ENCODE measurements at places on chromosomes 3 and 15.

DNA sequence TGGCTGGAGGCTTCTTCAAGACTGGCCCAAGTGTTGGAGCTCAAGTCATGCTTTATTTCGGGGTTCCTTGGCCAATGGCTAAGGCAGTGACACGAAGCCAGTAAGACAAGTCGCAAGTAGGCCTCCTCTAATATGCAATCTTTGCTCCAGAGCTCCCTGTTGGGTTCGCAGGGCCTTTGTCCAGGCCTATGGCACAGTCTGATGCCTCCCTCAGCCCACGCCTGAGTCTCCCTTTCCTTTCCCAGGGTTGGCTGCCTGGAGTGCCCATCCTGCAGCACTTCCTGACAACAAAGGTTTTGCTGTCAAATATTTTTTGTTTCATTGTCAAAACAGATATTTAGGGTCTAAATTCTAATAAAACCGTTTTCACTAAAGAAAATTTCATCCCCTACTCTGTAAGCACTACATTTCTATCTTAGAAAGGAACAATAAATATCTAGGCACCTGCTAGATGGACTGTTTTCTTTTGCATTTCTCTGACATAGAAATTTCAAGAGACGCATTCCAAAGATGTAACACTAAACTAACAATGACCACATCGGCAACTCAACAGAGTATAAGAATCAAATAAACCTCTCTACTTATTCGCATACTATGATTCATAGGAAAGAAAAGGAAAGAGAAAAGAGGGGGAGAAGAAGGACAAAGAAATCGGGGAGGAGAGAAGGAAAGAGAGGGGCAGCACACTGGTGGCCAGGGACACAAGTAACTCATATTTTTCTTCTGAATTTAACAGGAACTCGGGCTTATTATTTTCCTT is 393.1 kb upstream of the ATP11B start:
- DNase-seq: no peak

DNA sequence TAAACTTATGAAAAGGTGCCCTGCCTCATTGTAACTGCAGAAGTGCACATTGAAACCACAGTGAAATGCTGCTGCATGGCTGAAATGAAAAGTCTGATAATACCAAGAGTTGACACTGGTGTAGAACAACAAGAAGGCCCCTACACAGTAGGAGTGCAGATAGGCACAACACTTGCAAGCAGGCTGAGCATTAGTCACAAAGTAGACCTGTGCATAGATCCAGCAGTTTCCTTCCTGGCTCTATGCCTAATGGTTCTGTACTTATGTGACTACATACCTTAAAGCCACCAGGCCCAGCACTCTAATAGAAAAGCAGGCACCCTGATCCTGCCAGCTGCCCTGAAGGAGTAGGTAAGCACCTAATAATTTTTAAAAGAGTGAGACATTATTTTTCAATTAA is 41.8 kb downstream of the PRR23E start:
- DNase-seq: no peak

DNA sequence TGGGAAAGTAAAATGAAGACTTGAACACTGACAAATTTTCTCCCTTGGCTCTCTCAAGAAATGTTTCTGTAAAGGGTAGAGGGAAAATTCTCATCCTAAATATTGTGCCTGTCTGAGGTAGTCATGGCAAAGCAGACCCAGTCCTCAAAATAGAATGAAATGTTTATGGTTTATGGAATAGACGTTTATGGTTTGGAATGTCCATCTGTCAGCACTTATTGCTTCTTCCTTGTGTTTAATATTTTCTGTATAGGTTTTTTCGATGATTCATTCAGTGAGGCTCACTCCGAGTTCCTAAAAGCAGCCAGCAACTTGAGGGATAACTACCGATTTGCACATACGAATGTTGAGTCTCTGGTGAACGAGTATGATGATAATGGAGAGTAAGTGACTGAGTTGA is 13.9 kb downstream of the ELL3 start:
- DNase-seq: no peak

- no peak for DNase-seq
These were observed 31.7 kb downstream of the GPR149 start for GRCh38 chr3:154398084-154398967.

DNA sequence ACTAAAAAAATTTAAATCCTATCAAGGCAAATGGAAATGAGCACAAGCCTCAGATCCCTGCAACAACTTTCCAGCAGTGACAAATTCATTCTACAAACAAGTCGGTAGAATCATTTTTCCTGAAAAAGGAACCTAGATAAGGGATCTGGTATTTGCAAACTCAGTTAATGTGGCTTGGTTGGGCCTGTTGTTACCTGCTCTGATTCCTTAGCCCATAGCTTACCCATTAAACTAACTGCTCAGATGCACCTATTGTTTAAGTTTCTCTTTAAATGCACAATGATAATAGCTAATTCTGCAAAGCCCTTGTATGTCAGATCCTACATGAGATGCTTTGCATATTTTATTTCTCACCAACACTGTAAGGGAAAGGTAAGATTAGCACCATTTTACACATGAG is 377.4 kb upstream of the RGMA start:
- no peak for DNase-seq

GRCh38 chr15:96054621-96055020 is 275.9 kb upstream of the NR2F2 start:
- DNase-seq: no peak

DNA sequence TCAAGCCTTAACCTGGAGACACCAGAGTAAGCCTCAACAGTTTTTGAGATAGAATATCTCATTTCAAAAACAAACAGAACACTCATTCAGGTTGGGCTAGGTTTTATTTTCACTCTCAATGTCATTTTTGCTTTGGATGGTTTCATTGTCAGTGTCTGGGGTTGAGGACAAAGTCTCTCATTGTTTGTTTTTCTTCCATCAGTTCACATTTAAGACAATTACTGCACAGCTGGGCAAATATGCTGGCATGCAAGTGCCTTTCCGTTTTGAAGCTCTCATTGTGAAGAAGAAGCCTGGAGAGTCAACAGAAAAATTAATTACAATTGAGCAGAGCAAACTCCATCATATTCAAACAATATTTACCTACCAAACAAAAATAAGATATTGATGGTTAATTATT is 1050.0 kb downstream of the TBL1XR1 start:
- DNase-seq: no peak

DNA sequence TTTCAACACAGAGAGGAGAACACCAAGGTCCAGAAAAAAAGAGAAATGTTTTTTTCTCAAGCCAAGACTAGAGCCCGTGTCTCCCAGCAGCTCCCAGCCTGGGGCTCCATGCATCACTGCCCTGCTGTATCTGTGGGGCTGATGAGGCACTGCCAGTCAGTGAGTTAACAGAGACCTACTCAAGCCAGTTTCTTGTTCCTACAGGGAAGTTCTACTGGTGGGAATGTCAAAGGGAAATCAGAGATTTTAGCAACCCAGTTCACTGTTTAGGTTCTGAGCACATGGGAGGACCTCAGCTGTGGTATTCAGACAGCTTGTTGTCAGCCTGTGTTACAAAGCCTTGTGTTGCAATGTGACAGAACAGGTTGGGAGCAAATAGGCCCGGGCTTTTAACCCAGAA is 234.3 kb downstream of the TLE3 start:
- no peak for DNase-seq

DNA sequence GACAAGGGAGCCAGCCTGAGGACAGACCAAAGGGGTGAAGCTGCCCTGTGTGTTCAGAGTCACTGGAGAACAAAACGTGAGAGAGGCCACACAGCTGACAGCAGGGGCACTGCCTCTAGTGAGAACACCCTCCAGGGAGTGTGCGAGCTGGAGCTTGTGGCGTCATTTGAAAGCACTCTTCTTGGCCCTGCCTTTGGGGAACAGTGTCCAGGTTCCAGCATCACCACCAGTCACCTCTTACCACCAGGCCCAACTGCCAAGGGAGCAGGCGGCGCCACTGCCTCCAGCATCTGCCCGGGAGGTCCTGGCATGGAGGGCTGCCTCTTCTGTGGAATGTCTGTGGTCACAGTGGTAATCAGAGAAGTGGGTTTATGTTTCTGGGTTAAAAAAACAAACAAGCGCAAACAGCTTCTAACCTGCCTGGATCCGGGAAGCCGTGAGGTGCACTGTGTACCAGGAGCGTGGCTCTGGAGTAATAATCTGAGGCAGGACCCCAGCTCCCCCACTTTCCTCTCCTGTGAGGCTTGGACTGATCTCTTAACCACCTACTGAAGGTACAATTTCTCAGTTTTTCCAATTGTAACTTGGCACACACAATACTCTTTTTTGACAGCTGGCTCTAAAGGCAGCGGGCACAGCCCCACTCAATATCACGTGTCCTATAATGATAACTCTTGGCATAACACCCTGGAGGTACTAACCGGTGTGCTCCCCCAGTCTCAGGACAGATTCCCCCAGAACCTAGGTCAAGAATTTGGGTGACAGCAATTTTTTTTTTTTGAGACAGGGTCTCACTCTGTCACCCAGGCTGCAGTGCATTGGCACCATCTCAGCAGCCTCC is 32.2 kb upstream of the CDCP1 start:
- peak; percentile 83 for DNase-seq

GRCh38 chr15:44312108-44312507 is 23.6 kb downstream of the GOLM2 start:
- no peak for DNase-seq

GRCh38 chr3:196981657-196982056 is 13.0 kb upstream of the PIGZ start:
- DNase-seq: no peak

DNA sequence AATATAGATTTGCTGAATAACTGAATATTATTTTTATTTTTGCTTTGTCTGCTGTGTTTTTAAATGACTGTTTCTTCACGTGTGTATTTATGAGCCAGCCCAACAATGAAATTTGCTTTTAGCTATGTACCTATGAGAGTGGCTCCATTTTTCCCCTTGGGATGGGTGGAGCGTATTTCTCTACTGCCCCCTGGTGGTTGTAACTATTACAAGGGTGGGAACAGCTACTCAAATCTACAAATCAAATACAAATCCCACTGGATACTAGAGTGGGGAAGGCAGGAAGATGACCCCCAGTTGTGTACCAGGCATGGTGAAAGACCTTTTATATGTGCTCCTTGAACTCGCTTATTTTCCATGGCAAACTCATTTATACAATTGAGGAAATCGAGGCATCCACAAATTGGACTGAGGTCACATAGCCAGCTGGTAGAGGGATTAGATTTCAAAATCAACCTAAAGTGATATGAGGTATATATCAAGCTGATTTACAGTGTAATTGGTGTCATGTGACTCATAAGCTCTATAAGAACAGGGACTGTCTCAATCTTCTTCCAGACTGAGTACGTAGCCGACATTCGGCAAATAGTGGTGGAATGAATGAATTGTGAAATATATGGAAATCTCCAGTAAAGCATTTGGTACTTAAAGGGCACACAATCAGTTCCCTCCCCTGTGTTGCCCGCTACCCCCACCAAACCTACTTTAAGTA is 69.5 kb upstream of the VEPH1 start:
- peak; percentile 26 for DNase-seq

GRCh38 chr3:10142707-10143560 is 1.4 kb downstream of the VHL start:
- peak; percentile 21 for DNase-seq

DNA sequence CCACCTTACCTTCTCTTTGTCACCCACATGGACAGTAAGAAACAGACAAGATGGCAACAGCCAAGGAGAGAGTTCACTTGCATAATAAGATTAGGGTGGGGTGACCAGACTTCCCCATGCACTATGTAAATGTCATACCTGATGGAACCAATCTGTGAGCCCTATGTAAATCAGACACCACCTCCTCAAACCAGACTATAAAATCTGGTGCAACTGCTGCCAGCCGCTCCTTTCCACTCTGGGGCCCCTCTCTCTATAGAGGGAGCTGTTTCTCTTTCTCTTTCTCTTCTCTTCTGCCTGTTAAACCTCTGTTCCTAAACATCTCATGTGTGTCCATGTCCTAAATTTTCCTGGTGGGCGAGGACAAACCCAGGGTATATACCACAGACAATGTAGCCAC is 405.5 kb upstream of the CNTN4 start:
- DNase-seq: no peak

DNA sequence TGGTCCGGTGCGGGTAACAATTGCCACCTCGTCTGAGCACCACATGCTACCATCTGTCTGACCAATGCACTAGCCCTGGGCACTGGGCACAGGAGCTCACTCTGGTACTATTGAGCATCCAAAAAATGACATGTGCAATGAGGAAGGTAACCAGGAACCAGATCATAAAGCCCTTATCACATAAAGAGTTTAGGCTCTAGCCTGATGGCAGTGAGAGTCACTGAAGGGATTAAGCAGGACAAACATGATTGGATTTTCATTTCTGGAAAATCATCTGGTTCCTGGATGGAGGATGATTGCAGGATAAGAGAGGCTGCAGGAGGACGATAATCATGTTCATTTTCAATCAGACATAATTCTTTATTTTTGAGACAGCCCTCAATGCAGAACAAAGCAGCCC is 12.4 kb downstream of the NDUFB4 start:
- no peak for DNase-seq

- no peak for DNase-seq
These were observed 133.3 kb downstream of the ALCAM start for GRCh38 chr3:105499961-105500360.

DNA sequence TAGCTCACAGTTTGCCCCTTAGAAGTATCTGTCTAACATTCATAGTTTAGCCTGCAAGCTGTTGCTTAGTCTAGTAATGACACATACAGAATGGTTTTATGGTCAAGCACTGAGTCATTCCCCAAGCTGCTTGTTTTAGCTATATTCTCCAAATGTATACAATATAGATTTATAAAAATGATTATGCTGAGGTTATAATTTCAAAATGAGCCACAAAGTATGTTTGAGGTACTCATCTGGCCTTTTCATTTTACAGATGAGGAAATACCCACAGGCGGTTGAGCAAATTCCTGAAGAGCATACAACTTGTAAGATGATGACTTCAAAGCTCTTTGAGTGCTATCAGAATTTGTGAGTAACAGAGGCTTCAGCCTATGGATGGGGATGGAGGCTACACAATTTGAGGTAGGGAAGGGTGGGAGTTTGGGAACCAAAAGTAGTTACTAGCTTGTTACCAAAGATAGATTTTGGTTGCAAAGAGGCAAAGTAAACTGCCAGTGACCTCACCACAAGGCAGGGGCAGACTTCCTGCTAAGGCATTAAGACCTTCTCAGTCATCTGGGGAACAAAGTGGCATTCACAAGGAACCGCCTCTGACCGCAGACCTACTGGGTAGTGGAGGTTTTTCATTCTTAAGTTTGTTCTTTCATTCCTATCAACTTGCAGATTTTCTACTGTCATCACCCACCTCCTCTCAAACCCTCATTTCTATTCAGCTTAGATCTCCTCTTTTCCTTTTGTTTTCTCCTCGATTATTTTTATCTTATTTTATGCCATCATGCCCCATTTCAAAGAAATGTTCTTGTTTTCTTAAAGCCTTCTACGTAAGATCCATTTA is 257.2 kb upstream of the NECTIN3 start:
- peak; percentile 72 for DNase-seq

GRCh38 chr3:115146032-115146417 is 1.1 kb downstream of the ZBTB20 start:
- DNase-seq: peak; percentile 49

- DNase-seq: no peak
These were observed 598 bp upstream of the GMNC start for GRCh38 chr3:190863119-190863465.

- DNase-seq: no peak
These were observed 656.3 kb downstream of the RBMS3 start for GRCh38 chr3:29937185-29937584.

- DNase-seq: no peak
These were observed 66.1 kb downstream of the KBTBD12 start for GRCh38 chr3:127981097-127981496.

Measured in urothelium cell line (cell line).